ENCODE measurements at places on chromosomes 1 and 21.

DNA sequence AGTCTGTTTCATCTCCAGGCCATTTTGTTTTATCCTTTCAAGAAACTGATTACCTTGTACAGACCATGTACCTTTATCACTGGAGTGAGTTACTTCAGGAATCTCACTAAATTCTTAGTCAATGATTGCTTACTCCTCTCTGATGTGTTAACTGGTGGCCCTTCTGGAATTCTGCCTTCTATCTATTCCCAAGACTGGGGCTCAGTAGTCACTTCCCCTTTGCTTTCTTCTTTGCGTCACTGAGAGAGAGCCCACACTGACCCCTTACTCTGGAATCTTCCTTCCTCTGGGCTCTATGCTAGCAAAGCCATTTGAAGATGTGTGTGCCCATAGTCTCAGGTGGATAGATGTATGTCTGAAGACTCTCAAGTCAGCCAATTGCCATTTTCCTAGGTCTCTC lies 34.6 kb downstream of the XCL2 start:
- DNase-seq: no peak

DNA sequence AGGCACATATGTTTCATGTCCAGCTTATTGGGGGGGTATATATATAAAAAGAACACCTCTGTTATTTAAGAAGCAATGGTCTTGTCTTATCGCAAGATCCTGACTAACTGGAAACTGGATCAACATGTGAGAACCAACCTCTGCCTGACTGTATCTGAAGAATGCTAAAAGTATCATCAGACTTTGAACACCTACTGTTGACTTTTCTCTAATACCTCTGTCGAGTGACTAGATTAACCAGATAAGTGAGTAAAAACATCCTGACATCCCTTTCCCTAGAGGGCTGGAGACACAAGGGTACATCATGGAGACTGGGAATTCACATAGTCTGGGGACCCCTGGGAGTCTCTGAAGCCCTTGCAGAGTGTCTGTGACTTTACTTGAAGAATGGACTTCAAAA lies 26.3 kb upstream of the PIGC start:
- no peak for DNase-seq

- no peak for DNase-seq
Measured at GRCh38 chr1:71511505-71511904, 430.7 kb upstream of the ZRANB2 start.

GRCh38 chr1:159866066-159866465 lies 3.6 kb upstream of the VSIG8 start:
- DNase-seq: no peak

GRCh38 chr1:27068922-27069321 lies 56.3 kb upstream of the TENT5B start:
- no peak for DNase-seq

GRCh38 chr1:228275179-228275429 lies 67.3 kb downstream of the OBSCN start:
- no peak for DNase-seq

DNA sequence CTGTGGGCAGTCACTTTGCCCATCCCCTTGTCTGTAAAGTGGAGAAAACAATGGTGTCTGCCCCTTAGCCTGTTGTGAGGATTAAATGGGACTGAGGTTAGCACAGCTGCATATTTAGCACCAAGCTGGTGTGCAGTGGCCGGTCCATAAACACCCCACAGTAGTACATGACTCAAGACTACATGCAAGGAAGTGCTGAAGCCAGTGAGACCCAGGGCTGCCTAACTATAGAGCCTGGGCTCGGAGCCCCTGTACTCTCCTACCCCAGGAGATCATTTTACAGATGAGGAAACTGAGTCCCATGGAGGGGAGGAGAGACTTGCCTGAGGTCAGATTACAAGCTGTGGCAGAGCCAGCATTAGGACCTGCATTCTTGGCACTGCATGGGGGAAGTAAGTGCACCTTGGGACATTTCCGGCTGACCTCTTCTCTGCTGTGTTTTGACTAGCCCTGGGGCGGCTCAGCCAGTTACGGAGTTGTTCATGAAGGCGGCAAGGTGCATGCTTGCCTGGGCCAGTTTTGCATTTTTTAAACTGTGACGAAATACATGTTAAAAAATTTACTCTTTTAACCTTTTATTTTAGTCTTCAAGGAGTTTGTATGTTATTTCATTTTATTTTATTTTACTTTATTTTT lies 3.2 kb downstream of the SERINC2 start:
- DNase-seq: no peak

DNA sequence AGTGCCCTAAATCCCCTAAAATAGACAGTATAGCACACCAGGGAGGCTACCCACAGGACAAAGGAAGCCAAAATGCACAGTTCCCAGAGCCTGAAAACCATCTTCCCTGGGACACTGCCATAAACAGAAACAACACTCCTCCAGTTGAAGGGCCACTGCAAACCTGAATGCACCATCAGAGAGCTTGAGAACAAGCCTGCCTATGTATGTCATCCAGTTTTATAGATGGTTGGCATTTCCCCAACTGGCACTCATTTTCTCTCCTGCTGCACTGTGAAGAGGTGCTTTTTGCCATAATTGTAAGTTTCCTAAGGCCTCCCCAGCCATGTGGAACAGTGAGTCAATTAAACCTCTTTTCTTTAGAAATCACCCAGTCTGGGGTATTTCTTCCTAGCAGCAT lies 169.0 kb downstream of the AGBL4 start:
- DNase-seq: no peak

GRCh38 chr1:158942490-158942889 lies 11.1 kb downstream of the PYHIN1 start:
- no peak for DNase-seq

GRCh38 chr1:219443763-219444162 lies 169.1 kb downstream of the ZC3H11B start:
- no peak for DNase-seq

GRCh38 chr1:85289848-85290335 lies 13.5 kb upstream of the BCL10 start:
- DNase-seq: no peak

GRCh38 chr1:145978854-145979745 lies 14.6 kb downstream of the POLR3GL start:
- DNase-seq: peak; percentile 96

GRCh38 chr1:83996191-83996590 lies 2.7 kb downstream of the TTLL7 start:
- no peak for DNase-seq

DNA sequence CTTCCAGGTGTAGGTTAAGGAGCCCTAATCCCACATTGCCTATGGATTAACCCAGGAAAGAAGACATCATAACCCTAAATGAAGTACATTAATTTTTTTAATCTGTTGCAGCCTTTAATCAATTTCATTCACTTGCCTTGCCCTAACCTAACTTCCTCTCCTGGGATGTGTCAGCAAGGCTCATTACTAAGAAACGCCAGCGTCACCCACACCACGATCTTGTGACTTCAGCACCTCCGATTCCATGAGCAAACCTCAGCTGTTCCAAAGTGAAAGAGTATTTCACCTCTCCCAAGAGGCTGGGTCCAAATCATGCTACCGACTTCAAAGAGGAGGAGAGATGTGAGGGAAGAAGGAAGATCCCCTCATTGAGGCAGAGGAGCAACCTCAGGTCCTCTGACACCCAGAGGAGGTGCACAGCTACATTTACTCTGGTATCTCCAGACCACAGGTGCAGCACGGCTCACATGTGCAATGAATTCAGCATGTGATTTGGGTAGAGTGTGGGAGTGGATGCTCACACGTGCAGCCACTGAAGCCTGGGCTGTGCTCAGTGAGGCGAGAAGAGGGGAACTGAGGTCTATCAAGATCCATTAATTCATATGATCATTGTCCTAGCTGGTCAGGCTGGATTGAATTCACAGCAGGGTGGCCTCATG lies 134.1 kb downstream of the SLC30A10 start:
- no peak for DNase-seq

GRCh38 chr1:206065547-206066145 lies 12.7 kb downstream of the RHEX start:
- DNase-seq: no peak

DNA sequence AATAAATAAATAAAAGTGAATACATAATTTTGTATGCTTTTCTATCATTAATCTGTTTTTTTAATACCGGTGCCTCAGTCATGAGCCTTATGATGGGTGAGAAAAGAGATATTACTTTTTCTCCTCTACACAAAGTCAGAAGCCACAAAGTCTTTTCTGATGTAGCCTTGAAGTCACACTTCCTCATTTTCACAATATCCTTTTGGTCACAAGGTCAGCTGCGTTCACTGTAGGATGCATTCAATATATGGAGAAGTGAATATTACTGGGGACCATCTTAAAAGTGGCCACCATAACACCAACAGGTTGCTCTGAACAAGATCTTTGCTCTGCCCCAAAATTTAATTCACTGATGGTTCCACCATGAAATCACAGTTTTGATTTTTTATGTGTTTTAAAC lies 83.3 kb upstream of the TNR start:
- no peak for DNase-seq

GRCh38 chr1:85088408-85088784 lies 40.1 kb upstream of the MCOLN3 start:
- DNase-seq: no peak

DNA sequence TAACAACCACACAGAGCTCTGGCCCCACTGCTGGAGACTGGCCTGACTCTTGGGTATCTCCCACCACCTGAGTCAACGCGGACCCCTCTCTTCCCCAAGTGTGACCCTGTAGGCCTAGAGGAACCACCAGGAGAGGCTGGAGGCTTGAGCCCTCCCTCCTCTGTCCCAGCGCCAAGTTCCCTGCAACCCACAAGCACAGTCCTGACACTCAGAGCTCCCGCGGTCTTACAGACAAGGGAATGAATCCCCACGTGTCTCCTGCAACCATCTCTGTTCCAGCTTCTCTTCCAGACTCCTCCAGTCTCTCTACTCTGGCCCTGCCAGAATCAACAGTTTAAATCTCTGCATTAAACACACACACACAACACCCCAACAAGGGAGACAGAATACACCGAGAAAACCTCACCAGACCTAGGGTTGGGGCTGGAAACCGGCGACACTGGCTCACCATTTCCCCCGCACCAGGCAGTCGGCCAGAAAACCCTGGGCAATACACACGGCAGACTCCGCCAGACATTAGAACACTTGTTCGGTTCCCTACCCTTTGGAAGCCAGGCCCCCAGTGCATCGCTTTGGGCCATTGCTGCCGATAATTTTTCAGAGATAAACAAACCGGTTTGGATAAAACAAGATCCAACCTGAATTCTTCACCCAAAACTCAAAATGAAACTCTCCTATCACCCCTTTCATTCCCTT lies 21.7 kb downstream of the CASZ1 start:
- DNase-seq: peak; percentile 9

- DNase-seq: no peak
Measured at GRCh38 chr1:193806079-193807048, 620.0 kb upstream of the B3GALT2 start.

- DNase-seq: no peak
Measured at GRCh38 chr1:242692988-242693387, 168.5 kb upstream of the PLD5 start.

DNA sequence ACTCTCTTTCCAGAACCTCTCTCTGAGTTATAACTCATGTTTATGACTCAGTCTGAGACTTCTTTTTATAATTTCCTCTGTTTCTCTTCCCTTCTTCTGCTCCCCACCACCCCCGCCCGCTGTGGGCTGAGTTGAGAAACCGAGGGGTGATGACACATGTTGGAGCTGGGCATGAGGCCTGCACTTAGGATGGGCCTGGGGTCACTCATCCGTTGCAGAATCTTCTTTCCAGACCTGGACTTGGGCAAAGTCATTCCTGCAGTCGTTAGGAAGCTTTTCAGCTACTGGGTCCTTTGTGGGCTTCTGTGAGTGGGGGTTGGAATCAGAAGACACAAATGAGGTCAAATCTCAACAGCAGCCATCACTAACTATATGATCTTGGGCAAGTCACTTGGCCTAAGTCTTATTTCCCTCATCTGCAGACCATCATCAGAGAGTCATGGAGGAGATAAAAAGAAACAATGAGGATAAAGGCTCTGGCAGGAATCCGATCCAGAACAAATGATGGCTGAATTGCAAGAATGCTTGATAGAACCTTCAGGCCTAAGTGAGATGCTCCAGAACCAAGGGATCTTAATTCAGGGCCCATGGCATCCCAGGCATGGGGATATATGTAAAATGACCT lies 53.4 kb downstream of the RPS6KA1 start:
- DNase-seq: no peak

GRCh38 chr1:43881415-43881814 lies 52.2 kb upstream of the ARTN start:
- DNase-seq: peak; percentile 62

- no peak for DNase-seq
Measured at GRCh38 chr1:7084232-7084894, 299.1 kb downstream of the CAMTA1 start.

GRCh38 chr1:156663178-156663577 lies 14.0 kb downstream of the NES start:
- peak; percentile 60 for DNase-seq

- peak; percentile 53 for DNase-seq
Measured at GRCh38 chr1:11281518-11282331, 8.7 kb downstream of the UBIAD1 start.

- peak; percentile 82 for DNase-seq
Measured at GRCh38 chr1:43414634-43415223, 25.0 kb downstream of the SZT2 start.

DNA sequence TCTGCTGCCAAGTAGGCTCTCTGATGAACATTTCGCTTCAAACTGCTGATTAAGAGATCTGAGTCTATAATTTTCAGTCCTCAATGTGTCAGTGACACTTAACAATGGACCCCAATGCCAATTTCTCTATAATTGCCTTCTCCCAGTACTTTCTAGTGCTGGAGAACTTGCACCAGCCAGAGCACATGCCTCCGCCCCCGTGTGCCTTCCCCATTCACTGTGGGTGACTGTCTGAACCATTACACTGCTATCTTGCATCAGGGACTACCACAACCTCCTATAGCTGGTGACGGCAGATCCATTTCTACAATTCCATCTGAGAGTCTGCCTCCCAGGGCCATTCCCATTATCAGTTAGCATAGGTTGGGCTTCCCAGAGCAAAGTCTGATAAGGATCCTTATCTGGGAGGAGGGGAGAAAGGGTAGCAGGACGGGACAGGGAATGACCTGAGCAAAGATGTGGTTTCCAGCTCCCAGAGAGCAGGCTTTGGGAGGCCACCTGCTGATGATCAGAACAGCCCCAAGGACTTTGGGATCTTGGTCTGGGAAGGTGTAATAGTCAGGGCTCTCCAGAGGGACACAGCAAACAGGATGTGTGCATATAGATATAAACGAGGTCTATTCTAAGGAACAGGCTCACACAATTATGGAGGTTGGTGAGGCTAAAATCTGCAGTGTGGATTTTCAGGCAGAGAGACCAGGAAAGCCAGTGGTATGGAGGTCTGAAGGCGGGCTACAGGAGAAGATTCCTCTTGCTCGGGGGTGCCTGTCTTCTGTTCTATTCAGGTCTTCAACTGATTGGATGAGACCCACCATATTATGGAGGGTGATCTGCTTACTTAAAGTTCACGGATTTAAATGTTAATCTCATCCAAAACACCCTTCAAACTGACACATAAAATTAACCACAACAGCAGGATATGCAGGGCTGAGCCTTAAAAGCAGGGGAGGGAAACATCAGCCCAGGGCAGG lies 238.2 kb downstream of the PTPRU start:
- no peak for DNase-seq

DNA sequence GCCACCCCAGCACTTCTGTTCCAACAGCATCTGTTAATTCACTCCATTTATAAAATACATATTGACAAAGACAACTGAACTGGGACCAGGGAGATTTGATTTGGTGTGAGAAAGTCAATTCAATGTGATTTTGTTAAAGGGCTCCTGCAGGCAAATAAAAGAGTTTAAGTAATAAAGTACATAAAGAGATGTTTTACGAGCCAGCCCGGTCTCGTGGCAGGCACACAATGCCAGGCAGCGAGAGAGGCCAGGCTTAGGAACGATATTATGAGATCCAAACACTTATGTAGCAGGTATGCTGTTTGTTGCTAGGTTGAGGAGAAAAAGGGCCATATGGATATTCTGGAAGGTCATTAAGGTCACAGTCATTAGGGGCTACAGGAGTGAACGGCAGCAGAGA lies 227.1 kb downstream of the KCTD3 start:
- no peak for DNase-seq

Measured in eye (tissue), 1 donor.